ENCODE measurements at places on chromosomes 2 and 18. TPM values are rescaled to one million over a fixed set of nuclear protein-coding genes. Genes with fewer than 3 reads are reported as not detected.
A peak's percentile ranks its signal among the peaks of the same experiment; 100 is the strongest.

C1GALT1C1L gene
- total RNA-seq = not detected

ANKRD30B gene
- not detected for total RNA-seq

SLC5A7 gene
- total RNA-seq = not detected

PLGLB1 gene
- total RNA-seq = 2.2 TPM

DYNAP gene
- not detected for total RNA-seq

MAB21L4 gene
- not detected for total RNA-seq

IGFBP5 gene
- 2.8 TPM for total RNA-seq

STON1 gene
- total RNA-seq = 0.82 TPM

RIT2 gene
- not detected for total RNA-seq

UGT1A4 gene
- 0.21 TPM for total RNA-seq

GRCh38 chr2:217220228-217221013 lies 360.6 kb upstream of the TNP1 start:
- no peak for DNase-seq
- H3K27ac ChIP-seq = peak overlapping the region; percentile 63
- no peaks in the 10 kb centered on the region for H3K36me3 ChIP-seq

- no peak overlapping the region for H3K4me3 ChIP-seq
- H3K36me3 ChIP-seq = no peaks in the 10 kb centered on the region
- no peak overlapping the region for H3K27ac ChIP-seq
- H3K4me1 ChIP-seq = peaks cover 31% of the 10 kb centered on the region
- H3K27me3 ChIP-seq = no peaks in the 10 kb centered on the region
- no peak for DNase-seq
These were observed 305.1 kb upstream of the MGAT5 start for GRCh38 chr2:133948610-133949290.

DNA sequence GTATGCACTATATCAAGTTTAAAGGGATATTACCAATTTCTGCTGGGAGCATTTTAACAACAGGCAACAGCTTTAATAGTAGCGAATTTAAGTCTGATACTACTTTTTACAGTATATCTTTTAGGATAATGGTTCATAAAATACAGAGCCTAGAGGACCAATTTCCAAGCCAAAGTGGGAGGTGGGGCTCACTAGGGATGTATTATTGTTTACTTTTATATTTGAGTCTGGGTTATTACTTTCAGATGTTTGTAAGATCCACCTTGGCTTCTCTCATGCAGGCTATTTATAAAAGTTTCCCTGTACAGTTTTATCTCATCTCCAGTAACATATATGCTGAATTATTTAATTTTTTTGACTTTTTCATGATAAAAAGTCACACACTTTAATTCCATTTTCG lies 242.0 kb downstream of the CMPK2 start:
- no peaks in the 10 kb centered on the region for H3K27me3 ChIP-seq
- no peaks in the 10 kb centered on the region for H3K4me1 ChIP-seq
- DNase-seq = no peak
- H3K27ac ChIP-seq = no peak overlapping the region

GRCh38 chr18:22324191-22325131 lies 93.3 kb downstream of the CTAGE1 start:
- no peaks in the 10 kb centered on the region for H3K4me1 ChIP-seq

GRCh38 chr2:205610437-205610836 lies 71.9 kb upstream of the NRP2 start:
- DNase-seq = no peak
- no peaks in the 10 kb centered on the region for H3K27me3 ChIP-seq
- no peak overlapping the region for H3K4me3 ChIP-seq
- no peaks in the 10 kb centered on the region for H3K36me3 ChIP-seq

DNA sequence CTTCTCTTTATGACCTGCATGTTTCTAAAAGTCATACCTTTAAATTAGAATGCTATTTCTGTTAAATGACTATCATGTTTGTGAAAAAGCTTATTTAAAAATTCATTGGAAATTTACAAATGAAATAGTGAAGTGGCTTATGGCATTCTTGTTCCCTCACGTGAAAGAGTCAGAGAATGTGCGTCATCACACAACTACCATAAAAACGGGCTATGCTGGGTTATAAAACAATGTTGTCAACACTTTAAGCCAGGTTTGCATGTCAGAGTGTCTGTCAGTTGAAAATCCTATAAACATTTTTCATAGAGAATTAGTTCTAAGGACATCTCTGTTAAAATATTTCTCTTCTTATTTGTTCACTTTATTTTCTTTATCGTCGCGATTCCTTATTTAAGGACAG lies 42.5 kb upstream of the STK39 start:
- H3K4me3 ChIP-seq = no peak overlapping the region
- no peaks in the 10 kb centered on the region for H3K4me1 ChIP-seq
- no peak overlapping the region for H3K27ac ChIP-seq
- no peaks in the 10 kb centered on the region for H3K36me3 ChIP-seq
- H3K27me3 ChIP-seq = no peaks in the 10 kb centered on the region

GRCh38 chr2:201969938-201970785 lies 63.5 kb upstream of the FZD7 start:
- no peaks in the 10 kb centered on the region for H3K4me1 ChIP-seq
- no peaks in the 10 kb centered on the region for H3K27me3 ChIP-seq
- DNase-seq = no peak
- H3K27ac ChIP-seq = no peak overlapping the region
- no peak overlapping the region for H3K4me3 ChIP-seq
- no peaks in the 10 kb centered on the region for H3K36me3 ChIP-seq

- H3K4me1 ChIP-seq = peaks cover 20% of the 10 kb centered on the region
- H3K36me3 ChIP-seq = no peaks in the 10 kb centered on the region
- H3K4me3 ChIP-seq = no peak overlapping the region
- H3K27me3 ChIP-seq = no peaks in the 10 kb centered on the region
- no peak for DNase-seq
These were observed 31.9 kb upstream of the CASP8 start for GRCh38 chr2:201228271-201228911.

GRCh38 chr18:38115201-38115600 lies 549.6 kb upstream of the CELF4 start:
- no peak for DNase-seq
- no peaks in the 10 kb centered on the region for H3K27me3 ChIP-seq
- no peaks in the 10 kb centered on the region for H3K4me1 ChIP-seq
- H3K36me3 ChIP-seq = no peaks in the 10 kb centered on the region

GRCh38 chr18:71707400-71707799 lies 836.7 kb downstream of the CBLN2 start:
- H3K4me3 ChIP-seq = no peak overlapping the region
- no peak overlapping the region for H3K27ac ChIP-seq
- no peaks in the 10 kb centered on the region for H3K27me3 ChIP-seq

DNA sequence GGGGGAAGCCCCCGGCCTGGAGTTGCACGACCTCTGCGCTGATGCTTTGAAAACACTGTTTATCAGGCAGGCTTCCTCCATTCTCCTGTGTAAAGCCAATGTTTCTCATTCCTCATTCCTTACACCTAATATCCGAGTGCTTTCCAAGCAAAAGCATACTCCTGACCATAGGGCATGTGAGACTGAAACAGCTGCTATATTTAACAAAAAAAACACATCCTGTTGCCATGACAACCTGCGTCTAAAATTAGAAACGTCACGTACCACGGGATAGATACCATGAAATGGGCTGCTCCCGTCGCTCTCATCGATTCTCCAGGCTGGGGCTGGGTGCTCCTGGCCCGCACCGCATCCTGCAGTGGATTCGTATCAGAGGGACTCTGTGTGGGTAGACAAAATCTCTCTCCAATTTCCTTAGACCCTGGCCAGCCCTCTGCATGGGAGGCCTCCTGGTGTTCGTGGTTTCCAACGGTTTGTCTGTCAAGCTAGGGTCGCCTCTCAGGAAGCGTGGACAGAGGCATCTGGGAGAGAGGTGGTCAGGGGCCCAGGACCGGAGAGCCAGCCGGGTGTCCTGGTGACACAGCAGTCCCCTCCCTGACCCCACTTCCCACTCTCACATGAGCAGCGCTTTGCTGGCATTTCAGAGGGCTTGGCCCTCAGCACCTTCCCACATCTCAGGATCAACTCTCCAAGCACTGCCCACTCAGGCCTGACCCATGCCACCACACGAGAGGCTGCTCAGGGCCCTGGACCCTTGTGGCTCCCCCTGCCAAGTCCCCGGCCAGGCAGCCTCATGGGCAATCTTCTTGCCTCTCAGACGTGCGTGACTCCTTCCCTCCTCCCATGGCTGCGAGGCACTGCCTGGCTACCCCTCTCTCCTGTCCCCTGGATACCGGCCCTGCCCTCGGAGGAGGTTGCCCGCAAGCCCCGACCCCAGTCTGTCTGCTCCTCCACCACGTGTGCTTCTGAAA lies 268.1 kb downstream of the NDUFA10 start:
- H3K27ac ChIP-seq = no peak overlapping the region
- H3K4me1 ChIP-seq = no peaks in the 10 kb centered on the region
- H3K36me3 ChIP-seq = no peaks in the 10 kb centered on the region
- no peak for DNase-seq

- H3K4me3 ChIP-seq = peak overlapping the region; percentile 83
- H3K36me3 ChIP-seq = no peaks in the 10 kb centered on the region
- no peaks in the 10 kb centered on the region for H3K27me3 ChIP-seq
- H3K27ac ChIP-seq = peak overlapping the region; percentile 94
- H3K4me1 ChIP-seq = peaks cover 16% of the 10 kb centered on the region
- DNase-seq = peak; percentile 70
These were observed 568 bp downstream of the TMEM131 start for GRCh38 chr2:97995026-97995733.

DNA sequence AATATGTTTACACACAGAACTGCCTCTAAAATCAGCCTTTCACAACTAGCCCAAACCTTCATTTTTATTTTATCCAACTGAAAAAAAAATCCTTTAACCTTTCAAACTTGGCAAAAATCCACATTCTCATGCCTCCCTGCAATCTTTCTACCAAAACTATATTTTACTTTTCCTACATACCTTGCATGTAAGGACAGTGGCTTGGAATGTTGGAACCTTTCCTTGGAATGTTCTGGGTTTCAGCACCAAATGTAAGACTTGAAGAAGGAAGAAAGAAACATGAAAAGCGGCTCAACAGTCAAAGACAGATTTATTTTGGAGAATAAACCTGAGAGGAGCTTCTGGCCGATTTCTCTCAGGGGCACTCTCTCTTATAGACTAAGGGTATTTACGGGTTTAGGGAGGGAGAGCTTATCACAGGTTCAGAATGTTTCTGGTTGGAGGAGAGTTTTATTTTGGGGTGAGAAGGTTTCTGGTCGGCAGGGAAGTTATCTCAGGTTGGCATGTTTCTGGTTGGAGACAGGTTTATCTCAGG lies 79.7 kb downstream of the RRM2 start:
- H3K4me3 ChIP-seq = no peak overlapping the region
- H3K27ac ChIP-seq = no peak overlapping the region
- DNase-seq = no peak
- H3K27me3 ChIP-seq = no peaks in the 10 kb centered on the region
- no peaks in the 10 kb centered on the region for H3K36me3 ChIP-seq

DNA sequence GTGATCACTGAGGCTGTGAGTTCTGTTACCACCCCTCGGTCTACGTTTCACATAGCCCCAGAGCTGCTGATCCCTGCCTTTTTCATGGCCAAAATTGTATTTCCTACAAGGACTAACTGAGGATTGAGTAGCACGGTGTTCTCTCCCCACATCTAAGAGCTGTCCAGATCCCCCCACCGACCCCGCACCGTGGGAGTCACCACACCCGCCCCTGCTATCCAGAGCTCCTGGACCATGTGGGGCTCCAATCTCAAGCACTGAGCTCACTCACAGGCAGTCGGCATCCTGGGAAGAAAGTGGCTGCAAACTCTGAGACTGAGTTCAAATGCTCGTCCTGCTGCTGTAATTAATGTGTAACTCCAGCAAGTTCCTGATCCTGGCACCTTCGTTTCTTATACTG lies 9.7 kb downstream of the SIX2 start:
- DNase-seq = no peak
- H3K4me3 ChIP-seq = no peak overlapping the region
- peaks cover 26% of the 10 kb centered on the region for H3K27me3 ChIP-seq
- H3K27ac ChIP-seq = no peak overlapping the region

DNA sequence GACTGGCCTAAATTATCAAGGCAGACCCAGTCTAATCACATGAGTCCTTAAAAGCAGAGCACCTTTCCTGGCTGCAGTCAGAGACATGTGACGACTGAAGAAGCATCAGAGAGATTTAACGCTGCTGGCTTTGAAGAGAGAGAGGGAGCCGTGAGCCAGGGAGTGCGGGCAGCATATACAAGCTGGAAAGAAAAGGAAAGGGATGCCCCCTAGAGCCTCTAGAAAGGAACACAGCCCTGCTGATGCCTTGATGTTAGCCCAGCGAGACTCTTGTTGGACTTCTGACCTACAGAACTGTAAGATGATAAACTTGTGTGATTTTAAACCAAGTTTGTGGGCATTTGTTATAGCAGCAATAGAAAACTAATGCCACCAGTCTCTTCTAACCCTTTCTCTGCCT lies 58.1 kb downstream of the HEATR5B start:
- peaks cover 2% of the 10 kb centered on the region for H3K36me3 ChIP-seq
- H3K27ac ChIP-seq = no peak overlapping the region
- no peaks in the 10 kb centered on the region for H3K4me1 ChIP-seq
- H3K27me3 ChIP-seq = no peaks in the 10 kb centered on the region
- DNase-seq = no peak
- H3K4me3 ChIP-seq = no peak overlapping the region

DNA sequence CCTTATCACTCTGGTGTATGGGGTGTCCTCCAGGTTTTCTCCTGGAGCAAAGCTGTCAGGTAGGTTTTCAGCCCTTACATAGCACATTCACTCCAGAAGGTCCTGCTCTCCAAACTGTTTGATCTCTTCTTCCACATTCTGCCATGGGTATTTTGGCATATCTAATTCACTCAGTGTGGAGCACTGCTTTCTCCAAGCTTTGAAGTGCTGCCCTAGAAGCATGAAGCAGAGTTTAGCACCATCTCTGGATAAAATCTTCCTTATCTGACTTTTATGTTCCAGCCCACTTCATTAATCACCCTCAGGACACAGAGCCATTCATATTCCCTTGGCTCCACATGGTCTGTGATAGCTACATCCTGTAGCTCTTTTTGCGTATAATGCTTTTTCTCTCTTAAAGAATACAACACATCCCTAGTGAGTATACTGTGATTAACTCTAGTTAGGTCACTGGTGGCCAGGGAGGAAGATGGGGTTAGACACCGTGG lies 56.7 kb upstream of the ARHGAP28 start:
- no peak for DNase-seq
- no peak overlapping the region for H3K4me3 ChIP-seq
- no peaks in the 10 kb centered on the region for H3K36me3 ChIP-seq
- H3K27me3 ChIP-seq = no peaks in the 10 kb centered on the region
- no peak overlapping the region for H3K27ac ChIP-seq

DNA sequence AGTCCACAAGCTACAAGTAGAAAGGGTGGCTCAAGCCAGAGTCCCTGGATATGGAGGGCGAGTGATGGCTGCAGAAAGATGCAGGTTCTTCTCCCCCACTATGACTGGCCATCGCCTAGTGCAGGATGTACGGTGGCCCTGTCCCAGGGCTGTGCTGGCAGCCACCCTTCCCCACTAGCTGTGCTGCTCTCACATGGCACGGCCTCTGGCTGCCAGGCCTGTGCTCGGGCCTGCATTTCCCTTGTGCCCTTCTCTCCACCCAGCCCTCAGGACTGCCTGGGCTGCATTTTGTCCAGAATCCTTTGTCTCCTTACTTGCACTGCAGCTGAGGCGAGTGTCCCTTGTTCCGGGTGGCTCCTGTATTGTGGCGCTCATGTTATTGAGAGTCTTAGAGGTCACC lies 1.6 kb upstream of the RAMP1 start:
- H3K27ac ChIP-seq = no peak overlapping the region
- H3K36me3 ChIP-seq = no peaks in the 10 kb centered on the region
- no peaks in the 10 kb centered on the region for H3K4me1 ChIP-seq
- DNase-seq = no peak
- H3K27me3 ChIP-seq = peaks cover 4% of the 10 kb centered on the region
- H3K4me3 ChIP-seq = no peak overlapping the region

GRCh38 chr2:130896813-130897212 lies 60.1 kb downstream of the ARHGEF4 start:
- no peaks in the 10 kb centered on the region for H3K4me1 ChIP-seq
- no peaks in the 10 kb centered on the region for H3K36me3 ChIP-seq
- peaks cover 3% of the 10 kb centered on the region for H3K27me3 ChIP-seq
- DNase-seq = no peak
